Dermis microvascular lymphatic vessel endothelial cell (primary cell): ENCODE measurements at places on chromosomes 7 and 10. TPM values are rescaled to one million over a fixed set of nuclear protein-coding genes. Genes with fewer than 3 reads are reported as not detected.

The C1QL3 gene
- total RNA-seq, result 0.39 and 0.76 TPM in 2 replicates

The LIPM gene
- not detected in 2 replicates for total RNA-seq

The DOCK1 gene
- total RNA-seq, result 69.3 and 84.5 TPM in 2 replicates

The SYT15B gene
- total RNA-seq, result 0.26 and 0.89 TPM in 2 replicates

The ZNF783 gene
- 3.1 and 4.2 TPM in 2 replicates for total RNA-seq

The ZNF511 gene
- total RNA-seq, result 21.5 and 23.7 TPM in 2 replicates

The SCIN gene
- total RNA-seq, result 0.13 TPM in 2 replicates

The PRSS37 gene
- total RNA-seq, result not detected in 2 replicates

The UCN3 gene
- total RNA-seq, result not detected in 2 replicates

The EPHA1 gene
- under 0.01 TPM in 1 of 2 replicates, not detected in the other for total RNA-seq

The GNA12 gene
- total RNA-seq, result 20.8 and 57.9 TPM in 2 replicates

The TAS2R41 gene
- total RNA-seq, result not detected in 2 replicates

The LEP gene
- total RNA-seq, result not detected in 2 replicates

The IL15RA gene
- 8.6 and 18.0 TPM in 2 replicates for total RNA-seq

The GARIN1A gene
- under 0.01 and 0.25 TPM in 2 replicates for total RNA-seq

The ITGB1 gene
- total RNA-seq, result 1,069 and 1,162 TPM in 2 replicates

The ITIH5 gene
- 0.26 and 1.0 TPM in 2 replicates for total RNA-seq

The GPR15LG gene
- total RNA-seq, result not detected in 2 replicates

The ZNF804B gene
- total RNA-seq, result not detected in 2 replicates

The PCGF5 gene
- total RNA-seq, result 33.9 and 34.1 TPM in 2 replicates

The WDR86 gene
- total RNA-seq, result not detected in 2 replicates

The ZC3HAV1L gene
- 14.2 and 21.4 TPM in 2 replicates for total RNA-seq

The SRRM3 gene
- total RNA-seq, result 1.3 and 3.3 TPM in 2 replicates

The PPP1R9A gene
- total RNA-seq, result 9.6 and 12.1 TPM in 2 replicates

The OR13A1 gene
- total RNA-seq, result not detected in 2 replicates

The GLI3 gene
- 0.25 and 0.26 TPM in 2 replicates for total RNA-seq

The DDC gene
- total RNA-seq, result not detected in 2 replicates

The CCDC3 gene
- 0.13 and 1.5 TPM in 2 replicates for total RNA-seq

The ASB13 gene
- total RNA-seq, result 18.1 and 33.3 TPM in 2 replicates

The ANXA8L1 gene
- not detected in 2 replicates for total RNA-seq

The TAS2R5 gene
- 0.26 and 0.51 TPM in 2 replicates for total RNA-seq

The SNCG gene
- 108 and 137 TPM in 2 replicates for total RNA-seq

The ANKRD61 gene
- total RNA-seq, result under 0.01 and 0.25 TPM in 2 replicates

The FEZF1 gene
- not detected in 2 replicates for total RNA-seq

The PRKG1 gene
- total RNA-seq, result 0.64 and 2.7 TPM in 2 replicates

The TFEC gene
- total RNA-seq, result 0.89 and 0.90 TPM in 2 replicates

The FAM24B gene
- 0.63 and 3.2 TPM in 2 replicates for total RNA-seq

The MSMB gene
- not detected in 2 replicates for total RNA-seq

The SFXN4 gene
- 9.4 and 11.8 TPM in 2 replicates for total RNA-seq

The CNNM1 gene
- total RNA-seq, result under 0.01 TPM in 1 of 2 replicates, not detected in the other

The COL26A1 gene
- total RNA-seq, result not detected in 2 replicates

The C10orf53 gene
- not detected in 2 replicates for total RNA-seq

The NPFFR1 gene
- not detected in 2 replicates for total RNA-seq
